PC-9 (cell line): ENCODE measurements at places on chromosomes 4 and X. TPM values are rescaled to one million over a fixed set of nuclear protein-coding genes. Genes with fewer than 3 reads are reported as not detected.

- no peak overlapping the region for H3K27ac ChIP-seq
- H3K36me3 ChIP-seq, result no peaks in the 10 kb centered on the region
- no peak overlapping the region for H3K4me3 ChIP-seq
- H3K27me3 ChIP-seq, result no peaks in the 10 kb centered on the region
These were observed 13.3 kb upstream of the PITX2 start for GRCh38 chr4:110636171-110636679.

Gene RNF212
- total RNA-seq, result 4.2 and 6.6 TPM in 2 replicates

Gene RRH
- total RNA-seq, result 0.24 TPM in 1 of 2 replicates, not detected in the other

Gene FRG2
- not detected in 2 replicates for total RNA-seq

Gene ARHGEF9
- total RNA-seq, result 17.4 and 23.4 TPM in 2 replicates
